ENCODE measurements at places on chromosomes 13 and 19.

DNA sequence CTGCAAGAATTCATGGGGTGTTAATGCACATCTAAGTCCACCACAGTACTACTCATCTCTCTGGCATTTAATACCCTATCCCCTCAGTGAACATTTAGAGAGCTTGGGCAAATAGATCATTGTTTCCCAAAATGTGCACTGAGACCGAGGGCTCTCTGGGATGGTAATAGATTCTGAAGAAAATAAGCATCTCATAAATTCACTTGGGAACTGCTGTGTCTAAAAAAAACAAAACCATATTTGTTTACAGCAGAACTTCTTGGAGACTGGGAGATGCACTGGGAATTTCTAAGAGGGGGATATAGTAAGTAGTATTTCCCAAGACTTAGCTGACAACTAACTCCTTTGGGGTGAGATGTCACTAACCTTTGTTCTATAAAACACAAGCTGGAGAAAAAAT lies 58.4 kb downstream of the ENOX1 start:
- DNase-seq = no peak

- DNase-seq = no peak
These were observed 13.7 kb upstream of the SLC35E1 start for GRCh38 chr19:16585808-16586476.

DNA sequence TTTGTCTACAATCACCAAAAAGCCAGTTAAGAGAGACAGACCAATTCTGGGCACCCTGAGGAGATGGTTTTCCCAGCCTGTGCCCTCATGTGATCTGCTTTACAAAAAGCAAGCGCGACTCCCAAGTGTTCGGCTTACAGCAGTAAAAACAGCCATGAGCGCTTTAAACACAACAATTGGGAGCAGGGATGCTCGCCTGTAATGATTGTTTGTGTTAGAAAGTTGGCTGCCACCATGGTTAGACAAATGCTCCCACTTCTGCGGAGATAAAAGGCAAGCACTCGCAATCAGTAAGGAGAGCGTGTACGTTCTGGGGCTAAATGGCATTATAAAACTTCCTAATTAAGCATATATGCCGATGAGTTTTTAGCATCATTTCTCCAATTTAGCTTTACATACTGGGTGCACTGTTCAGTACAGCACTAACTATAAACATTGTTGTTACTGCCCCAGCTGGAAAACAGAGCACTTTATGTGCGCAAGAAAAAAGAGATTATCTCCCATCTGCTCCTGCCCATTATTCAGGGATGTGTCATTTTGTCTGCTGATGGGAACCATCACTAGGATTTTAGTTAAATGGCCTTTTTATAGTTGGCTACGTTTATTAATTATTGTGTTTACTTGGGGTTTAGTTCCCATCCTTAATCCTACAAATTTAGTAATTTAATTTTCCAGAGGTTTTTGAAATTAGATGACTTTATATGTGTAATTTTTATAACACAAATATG lies 309.3 kb upstream of the MAB21L1 start:
- DNase-seq = no peak

DNA sequence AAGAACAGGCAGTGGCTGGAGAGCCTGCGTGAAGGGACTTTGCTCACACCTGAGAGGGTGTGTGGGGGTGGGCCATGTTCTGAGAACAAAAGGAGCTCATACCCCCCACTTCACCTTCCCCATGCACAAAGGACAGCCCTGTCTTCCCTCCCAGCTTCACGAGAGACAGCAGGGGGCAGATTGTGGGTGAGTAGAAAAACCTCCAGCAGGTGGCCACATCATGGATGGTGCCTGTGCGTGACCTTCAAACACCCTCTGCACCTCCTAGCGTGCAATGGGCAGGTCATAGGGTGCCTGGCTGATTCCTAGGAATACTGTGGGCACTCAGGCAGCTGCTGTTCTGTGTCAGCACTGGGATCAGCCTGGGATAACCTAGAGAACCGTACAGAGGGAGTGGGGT lies 36.3 kb upstream of the PSG9 start:
- DNase-seq = no peak

DNA sequence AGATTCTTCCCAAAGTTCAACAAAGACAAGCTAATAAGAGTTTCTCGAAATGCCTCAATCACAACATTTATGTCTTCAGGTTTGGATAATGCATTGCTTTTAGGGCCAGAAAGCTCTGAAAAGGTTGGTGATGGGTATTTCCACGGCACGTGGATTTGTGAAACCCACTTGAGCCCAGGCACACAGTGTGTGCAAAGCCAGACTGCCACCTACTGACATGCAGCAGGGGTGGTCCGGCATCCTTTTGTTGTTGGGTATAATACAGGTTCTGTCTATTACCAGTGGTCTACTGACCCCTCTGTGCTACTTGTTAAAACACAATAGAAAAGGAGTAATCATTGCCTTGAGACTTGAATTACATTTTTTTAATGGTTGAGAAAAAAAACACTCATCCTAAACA lies 225.6 kb downstream of the RAP2A start:
- no peak for DNase-seq

- no peak for DNase-seq
These were observed 406.4 kb downstream of the KCNRG start for GRCh38 chr13:50421473-50422130.

DNA sequence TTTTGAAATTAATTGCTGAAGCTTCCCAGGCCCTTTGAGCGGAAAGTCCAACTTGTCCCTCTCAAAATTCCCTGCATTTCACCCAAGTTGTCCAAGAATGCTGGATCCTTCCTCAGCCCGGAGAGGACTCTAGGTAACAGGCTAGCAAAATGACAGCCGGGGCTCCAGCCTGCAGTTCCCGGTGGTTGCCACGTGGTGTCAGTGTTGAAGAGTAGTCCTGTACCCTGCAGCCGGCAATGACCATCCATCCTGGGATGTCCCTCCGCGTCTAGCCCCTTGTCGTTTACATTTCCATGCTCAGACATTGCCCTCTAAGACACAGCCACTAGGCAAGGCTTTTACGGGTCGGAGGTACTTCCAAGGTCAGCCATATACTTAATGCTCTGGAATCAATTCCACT lies 31.4 kb upstream of the MTIF3 start:
- peak; percentile 56 for DNase-seq

DNA sequence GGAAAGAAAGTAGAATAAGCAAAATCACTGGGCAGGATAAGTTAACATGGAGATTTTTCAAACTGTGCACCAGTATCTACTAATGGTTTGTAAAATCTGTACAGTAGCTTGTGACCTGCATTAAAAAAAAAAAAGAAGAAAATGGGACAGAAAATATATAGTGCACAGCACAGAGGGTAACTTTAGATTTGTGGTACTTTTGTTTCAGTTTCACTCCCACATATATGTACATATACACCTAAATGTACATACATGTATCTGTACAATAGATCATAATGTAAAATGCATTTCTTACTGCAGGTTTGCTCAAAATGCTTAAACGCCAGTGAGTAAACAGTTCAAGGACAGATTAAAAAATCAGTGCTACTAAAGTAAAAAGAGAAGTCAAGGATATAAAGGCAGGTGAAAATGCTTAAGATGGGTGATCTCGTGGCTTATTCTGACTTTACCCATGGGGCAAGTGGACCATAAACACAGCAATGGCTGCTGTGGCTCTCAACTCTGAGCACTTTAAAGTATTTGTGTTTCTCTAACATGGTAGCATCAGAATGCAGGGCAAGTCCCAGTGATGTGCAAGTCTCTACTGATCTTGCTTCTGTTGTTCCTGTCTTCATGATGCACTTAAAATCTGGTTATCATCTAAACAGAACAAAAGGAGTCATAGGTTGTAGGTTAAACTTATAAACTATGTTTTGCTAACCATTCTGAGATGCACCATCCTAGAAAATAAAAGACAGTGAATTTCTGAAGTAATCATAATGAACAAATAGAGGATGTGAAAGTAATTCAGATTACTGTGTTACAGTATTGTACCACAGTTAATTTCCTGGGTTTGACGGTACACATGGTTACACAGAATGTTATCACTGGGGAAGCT lies 112.3 kb downstream of the MIPEP start:
- DNase-seq = no peak

DNA sequence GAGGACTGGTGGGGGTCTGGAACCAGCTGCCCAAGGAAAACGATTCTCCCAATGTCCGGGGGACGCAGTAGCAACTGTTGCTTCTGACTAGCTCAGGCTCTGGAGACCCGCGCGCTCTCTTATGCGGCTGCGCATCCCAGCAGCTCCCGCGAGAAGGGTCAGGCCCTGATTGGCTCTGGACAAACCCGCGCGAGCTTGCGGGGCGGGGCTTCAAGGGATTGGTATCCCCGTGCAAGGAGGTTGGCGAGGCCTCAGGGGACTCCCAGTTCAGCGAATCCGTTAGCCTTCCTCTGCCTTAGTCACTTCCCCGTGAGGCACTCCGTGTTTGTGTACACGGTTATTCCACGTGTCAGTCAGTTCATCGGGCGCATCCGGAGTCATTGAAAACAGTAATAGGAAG lies 20.2 kb downstream of the SIGLECL1 start:
- DNase-seq = peak; percentile 93

- DNase-seq = no peak
These were observed 5.8 kb downstream of the ACSBG2 start for GRCh38 chr19:6141217-6141616.

- no peak for DNase-seq
These were observed 304.1 kb upstream of the MAB21L1 start for GRCh38 chr13:35780613-35781012.

GRCh38 chr13:94559222-94559795 lies 36.6 kb downstream of the TGDS start:
- DNase-seq = no peak

- no peak for DNase-seq
These were observed 22.4 kb downstream of the RANBP3 start for GRCh38 chr19:5955636-5955935.

GRCh38 chr13:63175536-63175935 lies 1759.9 kb upstream of the PCDH20 start:
- DNase-seq = no peak
